ENCODE measurements at places on chromosomes 16 and 17.

GRCh38 chr17:78502611-78503148 lies 74.5 kb downstream of the DNAH17 start:
- DNase-seq, result no peak

DNA sequence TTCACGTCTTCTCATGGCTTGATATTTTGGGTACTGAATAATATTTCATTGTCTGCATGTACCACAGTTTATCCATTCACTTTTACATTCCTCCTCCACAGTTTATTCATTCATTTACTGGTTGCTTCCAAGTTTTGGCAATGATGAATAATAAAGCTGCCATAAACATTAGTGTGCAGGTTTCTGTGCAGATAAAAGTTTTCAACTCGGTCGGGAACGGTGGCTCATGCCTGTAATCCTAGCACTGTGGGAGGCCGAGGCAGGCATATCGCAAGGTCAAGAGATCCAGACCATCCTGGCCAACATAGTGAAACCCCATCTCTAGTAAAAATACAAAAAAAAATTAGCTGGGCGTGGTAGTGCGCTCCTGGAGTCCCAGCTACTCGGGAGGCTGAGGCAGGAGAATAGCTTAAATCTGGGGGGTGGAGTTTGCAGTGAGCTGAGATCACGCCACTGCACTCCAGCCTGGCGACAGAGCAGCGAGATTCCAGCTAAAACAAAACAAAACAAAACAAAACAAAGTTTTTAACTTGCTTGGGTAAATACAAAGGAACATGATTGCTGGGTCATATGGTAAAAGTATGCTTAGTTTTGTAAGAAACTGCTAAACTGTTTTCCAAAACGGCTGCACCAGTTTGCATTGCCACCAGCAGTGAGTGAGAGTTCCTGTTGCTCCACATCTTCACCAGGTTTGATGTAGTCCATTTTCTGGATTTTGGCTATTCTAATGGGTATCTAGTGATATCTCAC lies 89.5 kb downstream of the WWP2 start:
- no peak for DNase-seq

GRCh38 chr17:58262149-58262548 lies 18.6 kb downstream of the MPO start:
- DNase-seq, result no peak

DNA sequence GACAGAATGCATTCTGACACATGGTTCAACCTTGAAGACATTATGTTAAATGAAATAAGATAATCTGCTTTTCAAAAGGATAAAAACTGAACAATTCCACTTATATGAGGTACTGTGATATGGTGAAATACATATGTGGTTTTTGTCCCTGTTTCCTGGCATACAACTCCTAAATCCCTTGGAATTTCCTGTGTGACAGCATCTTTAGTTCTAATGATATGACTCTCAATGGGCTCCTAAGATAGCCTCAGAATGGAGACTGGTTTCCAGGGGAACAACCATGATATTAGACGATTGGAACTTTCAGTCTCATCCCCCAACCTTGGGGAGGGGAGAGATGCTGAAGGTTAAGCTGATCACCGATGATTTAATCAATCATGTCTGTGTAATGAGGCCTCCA lies 37.7 kb upstream of the PHLPP2 start:
- no peak for DNase-seq

DNA sequence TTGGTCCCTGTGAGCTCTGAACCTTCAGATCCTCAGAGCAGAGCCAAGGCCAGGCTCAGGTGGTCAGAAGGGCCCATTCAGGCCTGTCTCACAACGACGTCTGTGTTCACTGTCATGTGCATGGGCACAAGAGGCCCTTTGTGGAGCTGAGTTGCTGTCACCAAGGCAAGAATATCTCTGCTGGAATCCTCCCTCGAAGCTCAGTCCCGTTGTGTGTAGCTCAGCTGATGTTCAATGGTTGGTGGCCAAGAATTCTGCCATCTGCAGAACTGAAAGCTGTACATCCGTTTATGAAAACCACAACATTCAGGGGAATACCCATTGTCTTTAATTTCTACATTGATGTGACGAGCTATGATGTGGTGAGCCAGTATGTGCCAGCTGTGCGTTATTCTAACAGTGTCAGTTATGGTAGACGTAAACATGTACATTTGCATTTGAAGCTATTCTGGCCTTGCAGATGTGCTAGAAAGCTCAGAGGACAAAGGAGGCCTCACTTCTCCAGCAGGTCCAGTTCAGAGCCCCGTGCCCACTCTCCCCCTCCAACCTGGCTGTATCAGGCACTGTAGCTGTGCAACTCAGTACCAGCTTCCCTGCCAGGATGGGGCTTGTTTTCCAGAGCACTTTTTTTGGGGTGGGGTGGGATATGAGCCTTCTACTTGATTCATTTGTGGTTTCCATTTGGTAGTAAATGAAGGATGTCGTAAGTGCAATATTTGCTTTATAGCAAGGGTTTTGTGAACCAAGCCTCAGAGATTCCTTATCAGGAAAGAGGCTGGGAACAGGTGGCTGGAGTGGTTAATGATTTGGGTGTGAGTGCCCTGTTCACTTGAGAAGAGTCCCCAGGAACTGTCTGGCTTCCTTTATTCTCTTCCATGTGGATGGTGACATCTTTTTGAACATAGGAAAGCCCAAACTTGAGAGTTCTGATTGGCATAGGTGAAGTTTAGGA lies 56.1 kb downstream of the B9D1 start:
- peak; percentile 6 for DNase-seq

- DNase-seq, result no peak
These were observed 114.2 kb downstream of the METRNL start for GRCh38 chr17:83193336-83194185.

GRCh38 chr16:76293980-76294379 lies 16.8 kb downstream of the CNTNAP4 start:
- no peak for DNase-seq

- peak; percentile 61 for DNase-seq
These were observed 660 bp upstream of the PRRT2 start for GRCh38 chr16:29811170-29811895.

DNA sequence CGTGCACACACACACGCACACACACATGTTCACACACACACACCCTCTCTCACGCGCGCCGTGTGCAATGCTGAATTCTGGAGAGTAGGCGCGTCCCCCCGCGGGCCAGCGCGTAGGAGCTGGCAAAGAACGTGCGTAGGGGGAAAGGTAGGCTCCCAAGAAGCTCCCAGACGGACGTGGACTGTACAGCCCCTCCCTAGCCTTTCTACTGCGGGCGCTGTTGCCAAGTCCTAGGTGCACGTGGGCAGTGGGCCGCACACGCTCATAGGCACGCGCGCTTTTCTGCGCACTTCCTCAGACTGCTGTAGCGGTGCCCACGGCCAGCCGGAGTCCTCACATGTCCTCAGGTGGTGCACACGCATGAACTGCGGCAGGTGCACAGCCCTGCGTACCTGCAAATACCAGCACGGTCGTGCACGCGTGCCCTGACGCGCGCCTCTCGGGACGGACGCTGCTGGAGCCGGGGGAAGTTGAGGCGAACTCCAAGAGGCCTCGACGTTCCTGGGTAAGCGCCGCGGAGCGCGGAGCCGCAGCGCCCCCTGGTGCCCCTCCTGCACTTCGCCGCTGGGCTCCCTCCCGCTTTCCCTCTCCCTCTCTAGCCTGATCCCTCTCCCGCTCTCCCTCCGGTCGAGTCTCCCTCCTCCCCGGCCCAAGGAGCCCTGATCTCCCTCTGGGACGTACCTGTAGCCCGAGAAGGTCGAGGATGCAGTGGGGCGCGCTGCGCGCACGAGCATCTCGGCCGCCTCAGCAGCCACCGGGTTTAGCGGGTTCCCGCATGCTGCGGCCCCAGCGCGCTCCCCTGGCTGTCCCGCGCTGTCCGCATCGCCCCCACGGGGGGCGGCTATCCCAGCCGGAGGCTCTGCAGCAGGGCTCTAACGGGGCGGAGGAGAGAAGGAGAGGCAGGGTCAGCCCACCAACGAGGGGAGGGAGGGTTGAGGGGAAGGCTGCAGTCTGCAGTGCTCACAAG lies 749 bp downstream of the GRIN2A start:
- no peak for DNase-seq

DNA sequence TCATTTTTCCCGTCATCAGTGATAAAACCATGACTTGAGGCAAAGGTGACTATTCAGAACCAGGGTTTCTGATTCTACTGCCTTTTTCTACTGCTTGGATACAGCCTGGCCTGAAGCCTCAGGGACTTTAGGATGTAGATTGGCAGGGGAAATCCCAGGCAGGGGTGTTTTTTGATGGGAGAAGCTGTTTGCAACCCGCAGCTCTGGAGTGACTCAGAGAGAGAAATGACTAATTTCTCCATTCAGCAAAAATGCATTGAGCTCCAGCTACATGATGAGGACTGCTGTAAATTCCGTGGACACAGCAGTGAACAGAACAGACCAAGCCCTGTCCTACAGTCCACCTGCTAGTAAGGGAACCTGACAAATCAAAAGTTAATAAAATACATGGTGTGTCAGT lies 560.6 kb downstream of the CDH13 start:
- DNase-seq, result no peak

GRCh38 chr16:20865420-20866131 lies 34.6 kb downstream of the DCUN1D3 start:
- no peak for DNase-seq

DNA sequence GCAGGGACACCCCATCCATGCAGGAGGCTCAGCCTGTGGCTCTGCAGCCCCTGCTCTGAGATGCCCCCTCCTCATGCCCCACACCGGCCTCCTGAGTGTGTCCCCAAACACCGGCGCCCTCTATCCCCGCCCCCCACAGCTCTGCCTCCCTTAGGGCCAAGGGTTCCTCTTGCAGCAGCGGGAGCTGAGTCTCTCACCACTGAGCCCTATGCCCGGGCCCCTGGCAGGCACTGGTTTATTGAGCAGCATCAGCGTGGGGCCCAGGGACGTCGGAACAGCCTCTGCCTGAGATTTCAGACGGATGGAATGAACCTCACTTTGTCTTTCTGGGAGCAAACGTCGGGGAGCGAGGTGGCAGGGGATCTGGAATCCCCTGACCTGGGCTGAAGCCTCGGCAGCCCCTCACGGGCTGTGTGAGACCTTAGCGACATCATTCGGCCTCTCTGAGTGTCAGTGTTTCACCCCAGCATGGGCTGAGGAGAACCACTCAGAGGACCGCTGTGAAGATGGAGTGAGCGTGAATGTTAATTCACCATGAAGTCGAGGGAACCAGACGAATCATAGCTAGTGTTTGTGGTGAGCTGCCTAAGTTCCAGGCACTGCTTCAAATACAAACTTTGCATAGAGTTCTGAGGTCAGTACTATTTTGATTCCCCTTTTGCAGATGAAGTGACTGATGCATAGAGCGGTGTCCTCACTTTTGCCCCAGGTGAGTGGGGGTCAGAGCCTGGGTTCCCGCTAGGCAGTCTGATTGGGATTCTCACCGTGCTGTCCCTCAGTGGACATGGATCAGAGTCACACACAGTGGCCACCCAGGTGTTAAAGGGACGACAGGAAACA lies 5.3 kb upstream of the C16orf74 start:
- DNase-seq, result no peak

- DNase-seq, result peak; percentile 65
These were observed 18.0 kb downstream of the CCR7 start for GRCh38 chr17:40547079-40547784.

- no peak for DNase-seq
These were observed 507.2 kb upstream of the EEF2KMT start for GRCh38 chr16:5604770-5605169.

DNA sequence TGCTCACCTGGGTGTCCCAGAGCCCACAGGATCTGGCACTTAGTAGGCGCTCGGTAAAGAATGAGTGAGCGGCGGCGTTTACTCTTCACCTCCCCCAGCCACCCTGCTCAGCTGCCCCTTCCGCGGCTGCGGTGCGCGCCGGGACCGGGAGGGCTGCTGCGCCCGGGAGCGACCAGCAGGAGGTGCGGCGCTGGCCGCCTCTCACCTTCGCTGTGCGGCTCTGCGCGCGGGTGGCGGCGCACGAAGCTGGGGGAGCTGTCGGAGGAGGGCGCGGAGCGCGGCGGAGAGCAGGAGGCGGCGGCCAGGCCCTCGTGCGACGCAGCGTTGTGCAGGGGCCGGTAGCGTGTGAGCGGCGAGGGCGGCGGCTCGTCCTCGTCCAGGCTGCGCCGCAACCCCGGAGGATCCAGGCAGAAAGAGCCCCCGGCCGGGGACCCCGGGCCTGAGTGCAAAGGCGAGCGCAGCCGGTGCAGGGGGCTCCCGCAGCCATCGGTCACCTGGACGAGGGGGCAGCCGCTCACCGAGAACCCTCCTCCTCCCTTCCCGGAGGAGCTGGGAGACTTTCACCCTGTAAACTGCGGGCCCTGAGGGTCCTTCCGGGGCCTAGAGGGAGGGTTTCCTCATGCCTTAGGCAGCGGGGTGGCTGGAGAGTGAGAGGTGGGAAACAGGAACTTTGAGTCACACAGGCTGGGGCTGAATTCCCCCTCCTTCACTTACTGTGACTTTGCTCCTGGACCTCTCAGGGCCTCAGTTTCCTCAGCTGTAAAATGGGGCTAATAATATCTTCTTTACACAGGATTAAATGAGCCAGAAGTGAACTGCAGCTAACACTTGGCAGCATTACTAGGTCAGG lies 12.5 kb downstream of the SAMD14 start:
- peak; percentile 68 for DNase-seq

GRCh38 chr17:76529224-76530094 lies 8.1 kb downstream of the CYGB start:
- DNase-seq, result no peak

DNA sequence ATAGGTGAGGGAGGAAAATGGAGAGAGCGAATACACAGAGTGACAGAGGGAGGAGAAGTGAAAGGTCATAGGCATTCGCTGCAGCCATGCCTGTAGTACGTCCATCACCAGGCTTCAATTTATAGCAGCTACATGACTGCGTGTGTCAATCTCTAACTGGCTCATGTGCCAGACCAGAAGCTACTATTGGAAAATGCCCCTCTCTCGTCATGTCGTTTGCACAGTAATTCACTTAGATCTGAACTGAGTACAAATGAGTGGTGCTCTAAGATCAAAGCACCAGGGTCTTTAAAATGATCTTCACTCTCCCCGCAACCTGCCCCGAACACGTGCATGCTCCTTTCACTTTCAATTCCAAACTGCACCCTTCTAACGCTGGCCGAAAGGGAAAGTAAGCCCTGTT lies 51.3 kb downstream of the ADCY9 start:
- no peak for DNase-seq

- DNase-seq, result no peak
These were observed 24.3 kb downstream of the GOSR2 start for GRCh38 chr17:46947216-46947615.

GRCh38 chr17:11538366-11538765 lies 59.9 kb upstream of the DNAH9 start:
- DNase-seq, result no peak

DNA sequence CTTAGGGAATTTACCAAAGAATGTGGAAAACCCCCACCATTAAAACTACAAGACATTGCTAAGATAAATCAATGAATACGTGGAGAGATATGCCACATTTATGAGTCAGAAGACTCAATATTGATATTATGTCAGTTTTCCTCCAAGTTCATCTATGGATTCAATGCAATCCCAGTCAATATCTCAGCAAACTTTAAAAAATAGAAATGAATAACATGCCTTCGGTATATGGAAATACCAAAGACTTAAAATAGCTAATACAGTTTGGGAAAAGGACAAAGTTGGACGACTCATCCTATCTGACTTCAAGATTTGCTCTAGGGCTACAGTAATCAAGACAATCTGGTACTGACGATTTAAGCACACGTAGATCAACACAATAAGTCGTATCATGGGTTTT lies 31.2 kb downstream of the PIK3R5 start:
- no peak for DNase-seq

- no peak for DNase-seq
These were observed 168.2 kb upstream of the TNRC6C start for GRCh38 chr17:77790143-77790829.
